Suppressor macrophage (primary cell): ENCODE measurements at places on chromosomes 12 and 14.

- no peak for DNase-seq
Observed at GRCh38 chr12:76883151-76883550, 4.3 kb upstream of the CSRP2 start.

- no peak for DNase-seq
Observed at GRCh38 chr14:99026471-99026870, 245.5 kb downstream of the BCL11B start.

DNA sequence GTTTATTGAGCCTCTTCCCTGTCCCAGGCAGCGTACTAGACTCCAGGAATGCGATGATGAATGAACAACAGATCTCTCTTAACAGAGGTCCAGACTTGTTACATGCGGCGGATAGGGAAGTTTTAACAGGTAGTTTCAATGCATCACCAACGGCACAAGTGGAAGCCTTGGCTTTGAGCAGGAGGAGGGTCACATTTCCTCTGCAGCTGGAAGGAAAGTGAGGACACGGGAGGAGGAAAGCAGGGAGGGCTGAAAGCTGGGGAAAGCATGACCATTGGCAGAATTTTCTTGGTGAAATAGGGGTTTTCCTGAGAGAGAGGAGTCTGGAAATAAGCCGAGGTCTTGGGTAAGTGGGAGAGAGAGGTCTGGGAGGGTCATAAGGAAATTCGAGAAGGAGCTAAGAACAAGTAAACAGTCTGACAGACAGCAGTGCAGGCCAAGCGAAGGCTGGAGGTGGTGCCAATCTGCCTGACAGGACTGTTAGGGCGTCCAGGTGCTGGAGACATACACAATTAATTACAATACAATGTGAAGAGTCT is 15.4 kb downstream of the BHLHE41 start:
- no peak for DNase-seq

- DNase-seq: no peak
Observed at GRCh38 chr12:130521375-130522124, 183.9 kb downstream of the PIWIL1 start.

DNA sequence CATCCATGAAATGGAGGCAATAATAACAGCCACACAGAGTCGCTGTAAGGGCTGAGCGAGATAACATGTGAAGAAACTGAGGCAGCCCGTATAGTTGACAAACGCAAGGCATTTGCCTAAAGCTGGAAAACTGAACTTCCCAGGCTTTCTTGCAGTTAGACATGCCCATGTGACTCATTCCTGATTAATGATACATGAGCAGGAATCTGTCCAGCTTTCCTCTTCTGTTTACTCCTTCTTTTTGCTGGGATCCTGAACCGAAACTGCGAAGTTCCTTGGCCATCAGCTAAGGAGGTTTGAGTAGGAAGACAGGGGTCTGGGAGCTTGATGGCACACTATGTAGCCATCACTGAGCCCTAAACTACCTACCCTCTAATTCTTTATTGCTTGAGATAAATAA is 52.2 kb downstream of the ST8SIA1 start:
- no peak for DNase-seq

DNA sequence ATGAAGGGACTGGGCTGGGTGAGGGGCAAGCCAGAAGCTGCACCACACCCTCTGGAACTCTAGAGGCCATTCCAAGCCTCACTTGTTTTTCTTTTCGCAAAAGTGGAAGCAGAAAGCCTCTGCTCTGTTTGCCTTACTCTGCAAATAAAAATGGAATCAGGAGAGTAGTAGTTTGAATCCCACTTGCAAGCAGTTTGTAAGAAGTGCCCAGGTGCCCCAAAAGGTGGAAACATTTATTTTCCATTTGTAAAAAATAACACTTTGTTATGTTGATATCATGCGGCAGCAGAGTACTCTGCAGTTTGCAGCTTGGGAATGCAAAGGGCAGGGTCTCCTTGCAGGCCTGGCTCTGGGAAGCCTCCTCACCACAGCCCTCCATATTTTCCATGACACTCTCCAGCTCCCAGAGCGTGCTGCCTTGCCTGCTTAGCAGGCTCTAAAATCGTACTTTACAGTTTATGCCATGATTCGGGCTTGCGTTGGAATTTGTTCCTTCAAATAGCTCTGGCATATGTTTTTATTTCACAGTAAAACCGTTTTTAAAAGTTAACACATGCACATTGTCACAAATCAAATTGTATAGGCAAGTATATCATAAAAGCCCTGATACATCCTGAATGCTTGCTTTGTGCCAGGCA is 20.0 kb downstream of the TUNAR start:
- no peak for DNase-seq

DNA sequence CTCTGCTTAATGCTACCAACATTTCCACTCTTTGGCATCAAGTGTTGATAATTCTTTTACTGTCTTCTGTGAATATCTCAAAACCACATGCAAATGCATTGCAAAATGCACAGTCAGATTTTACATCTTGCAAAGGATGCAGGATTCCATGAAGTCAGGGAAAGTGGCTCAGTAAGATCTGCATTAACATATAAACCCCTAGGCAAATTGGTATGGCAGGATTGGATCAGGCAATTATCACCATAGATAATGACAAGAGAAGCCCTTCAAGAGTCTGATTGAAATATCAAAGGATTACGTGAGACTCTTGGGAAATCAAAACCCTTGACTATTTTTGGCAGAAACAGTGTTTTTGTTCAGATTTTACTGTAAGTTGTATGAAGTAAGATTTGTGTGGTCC is 71.0 kb downstream of the TMTC2 start:
- DNase-seq: no peak

DNA sequence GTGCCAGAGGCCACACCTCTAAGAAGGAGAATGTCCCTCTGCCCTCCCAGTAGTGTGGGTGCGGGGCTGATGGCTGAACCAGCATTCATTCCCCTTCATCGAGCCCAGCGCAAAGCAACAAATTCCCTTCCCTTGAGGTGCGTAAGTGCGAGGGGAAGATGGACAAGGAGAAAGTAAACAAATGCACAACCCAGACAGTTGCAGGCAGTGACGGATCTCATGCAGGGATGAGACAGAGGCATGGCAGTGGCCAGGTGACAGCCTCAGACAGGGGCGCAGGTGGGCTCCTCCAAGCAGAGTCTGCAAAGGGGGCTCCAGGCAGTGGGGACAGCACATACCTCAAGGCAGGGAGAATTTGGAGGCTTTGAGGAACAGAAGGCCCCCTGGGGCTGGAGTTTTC is 2.3 kb upstream of the MYL2 start:
- no peak for DNase-seq

DNA sequence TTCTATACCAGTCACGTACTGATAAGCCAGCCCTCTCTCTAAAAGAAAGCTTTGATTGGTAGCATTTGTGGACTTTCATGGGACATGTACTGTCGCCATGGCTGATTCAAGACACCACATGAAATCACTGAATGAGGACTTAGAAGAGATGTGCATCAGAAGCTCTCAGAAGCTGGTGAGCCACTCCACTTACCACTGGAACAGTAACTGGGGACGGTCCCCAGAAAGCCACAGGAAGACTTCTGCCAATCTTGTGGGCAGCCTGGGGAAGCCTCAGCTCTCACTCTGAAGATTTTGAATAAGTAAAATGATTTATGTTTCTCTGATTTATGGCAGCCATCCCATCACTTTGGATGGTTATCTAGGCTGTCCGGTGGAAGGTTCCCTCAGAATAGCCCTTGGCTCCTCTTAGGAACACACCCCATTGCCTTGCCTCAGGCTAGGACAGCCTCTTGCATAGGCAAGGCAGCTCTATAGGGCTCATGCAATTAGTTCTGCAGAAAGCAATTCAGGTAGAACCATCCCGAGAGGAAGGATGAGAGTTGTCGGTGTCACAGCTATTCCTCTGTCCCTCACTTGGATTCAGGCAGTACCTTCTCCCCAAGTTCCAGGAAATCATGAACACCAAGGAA is 9.8 kb downstream of the DHRS1 start:
- DNase-seq: no peak
